ENCODE measurements at places on chromosomes 2 and 18.
A peak's percentile ranks its signal among the peaks of the same experiment; 100 is the strongest.

GRCh38 chr2:23637011-23637778 is 252.2 kb downstream of the KLHL29 start:
- peak; percentile 27 for DNase-seq

DNA sequence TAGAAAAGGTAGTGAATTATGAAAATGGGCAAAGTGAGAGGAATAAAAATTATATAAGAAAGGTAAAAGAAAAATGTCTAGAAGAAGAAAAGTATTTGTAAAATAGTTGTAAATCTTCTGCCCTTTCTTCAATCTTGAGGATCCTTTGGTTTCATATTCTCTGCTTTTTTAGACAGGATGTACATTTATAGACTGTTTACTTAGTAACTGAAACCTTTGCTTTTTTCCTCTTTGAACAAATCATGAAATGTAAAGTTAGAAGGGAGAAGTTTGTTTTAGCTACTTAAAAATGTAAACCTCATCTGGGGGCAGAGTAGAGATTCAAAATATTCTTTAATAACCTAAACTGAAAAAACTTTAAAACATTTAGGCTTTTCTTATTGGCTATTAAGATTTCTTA is 150.4 kb upstream of the ITGA4 start:
- DNase-seq, result no peak

GRCh38 chr2:44459739-44460138 is 98.0 kb downstream of the CAMKMT start:
- no peak for DNase-seq

- no peak for DNase-seq
Measured at GRCh38 chr2:144054911-144055310, 465.0 kb downstream of the ZEB2 start.

- DNase-seq, result no peak
Measured at GRCh38 chr2:100976645-100977391, 25.3 kb upstream of the RPL31 start.

- no peak for DNase-seq
Measured at GRCh38 chr18:79987566-79987965, 797 bp downstream of the TXNL4A start.

DNA sequence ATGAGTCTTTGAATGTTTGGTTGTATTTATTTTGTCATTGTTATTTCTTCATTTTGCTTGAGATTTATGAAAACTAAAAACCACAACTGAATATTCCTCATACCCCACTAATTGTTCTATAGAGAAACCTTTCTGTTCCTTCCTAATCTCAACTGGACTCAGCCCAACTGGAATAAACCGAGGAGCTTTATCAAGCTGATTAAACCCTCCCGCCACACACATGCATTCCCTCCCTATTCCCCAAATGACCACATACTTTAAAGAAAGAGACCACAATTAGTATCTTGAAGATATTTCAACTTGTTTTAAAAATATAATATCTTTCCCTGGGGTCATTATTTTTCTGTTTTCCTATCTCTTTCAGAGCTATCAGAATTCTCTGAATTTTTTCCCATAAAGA is 107.5 kb downstream of the OSR1 start:
- DNase-seq, result no peak

GRCh38 chr2:769771-770170 is 92.6 kb upstream of the TMEM18 start:
- no peak for DNase-seq

DNA sequence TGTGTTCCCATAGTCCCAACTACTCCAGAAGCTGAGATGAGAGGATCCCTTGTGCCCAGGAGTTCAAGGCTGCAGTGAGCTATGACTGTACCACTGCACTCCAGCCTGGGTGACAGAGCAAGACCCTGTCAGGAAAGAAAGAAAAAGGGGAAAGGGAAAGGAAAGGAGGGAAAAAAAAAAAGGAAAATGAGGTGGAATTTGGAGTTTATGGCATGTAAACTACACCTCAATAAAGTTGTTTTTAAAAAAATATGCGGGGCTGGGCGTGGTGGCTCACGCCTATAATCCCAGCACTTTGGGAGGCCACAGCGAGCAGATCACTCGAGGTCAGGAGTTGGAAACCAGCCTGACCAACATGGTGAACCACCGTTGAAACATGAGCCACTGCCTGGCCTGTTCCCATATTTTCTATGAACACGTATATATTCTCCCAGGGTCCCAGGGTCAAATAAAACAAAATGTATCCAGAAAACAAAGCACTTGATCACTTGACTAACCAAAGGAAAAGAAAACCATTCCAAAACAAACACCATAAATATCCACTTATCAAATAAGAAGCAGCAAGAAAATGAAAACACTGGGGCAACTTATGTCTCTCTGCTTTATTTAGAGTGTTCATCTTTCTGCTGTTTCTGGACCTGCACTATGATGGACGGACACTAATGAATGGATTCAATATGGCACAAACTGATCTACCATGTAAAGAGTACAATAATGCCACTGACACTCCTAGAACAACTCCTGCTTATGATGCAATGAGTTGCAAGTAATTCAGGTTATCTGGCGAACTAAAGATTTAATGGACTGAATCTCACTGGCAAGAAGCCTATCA is 56.8 kb downstream of the ASXL2 start:
- DNase-seq, result peak; percentile 23

DNA sequence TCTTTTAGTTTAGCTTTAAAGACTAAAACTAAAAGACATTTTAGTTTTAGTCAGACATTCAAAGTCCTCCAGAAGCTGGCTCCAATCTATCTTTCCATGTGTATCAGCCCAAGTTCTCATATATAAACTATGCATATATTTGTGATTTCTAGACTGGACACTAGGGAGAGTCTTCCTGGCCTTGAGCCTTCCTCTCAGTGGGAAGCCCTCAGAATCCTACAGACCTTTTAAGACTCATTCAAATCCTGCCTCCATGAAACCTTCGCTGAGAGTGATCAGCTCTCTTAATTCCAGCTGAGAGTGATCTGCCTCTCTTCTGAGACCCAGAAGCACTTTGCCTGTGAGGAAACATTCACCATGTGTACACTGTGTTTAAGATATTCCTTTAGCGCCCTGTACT is 452.7 kb downstream of the TGIF1 start:
- DNase-seq, result no peak

DNA sequence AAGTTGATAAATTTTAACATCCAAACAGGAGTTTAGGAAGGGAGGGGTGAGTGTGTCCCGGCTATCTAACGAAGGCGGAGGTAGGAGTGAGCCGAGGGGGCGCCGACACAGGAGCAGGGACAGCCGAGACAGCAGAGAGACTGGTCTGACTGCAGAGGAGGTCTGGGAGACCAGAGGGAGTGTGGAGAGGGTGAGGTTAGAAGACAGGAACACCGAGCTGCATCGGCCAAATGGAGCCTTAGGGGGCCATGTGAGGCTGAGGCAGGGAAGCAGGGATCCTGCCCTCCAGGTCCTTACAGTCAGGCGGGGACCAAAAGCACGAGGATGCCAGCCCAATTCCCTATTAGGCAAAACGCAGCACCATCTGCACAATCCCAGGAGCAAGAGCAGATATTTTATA is 67.0 kb downstream of the SFXN5 start:
- DNase-seq, result no peak

- DNase-seq, result no peak
Measured at GRCh38 chr2:144504218-144504641, 15.7 kb downstream of the ZEB2 start.

DNA sequence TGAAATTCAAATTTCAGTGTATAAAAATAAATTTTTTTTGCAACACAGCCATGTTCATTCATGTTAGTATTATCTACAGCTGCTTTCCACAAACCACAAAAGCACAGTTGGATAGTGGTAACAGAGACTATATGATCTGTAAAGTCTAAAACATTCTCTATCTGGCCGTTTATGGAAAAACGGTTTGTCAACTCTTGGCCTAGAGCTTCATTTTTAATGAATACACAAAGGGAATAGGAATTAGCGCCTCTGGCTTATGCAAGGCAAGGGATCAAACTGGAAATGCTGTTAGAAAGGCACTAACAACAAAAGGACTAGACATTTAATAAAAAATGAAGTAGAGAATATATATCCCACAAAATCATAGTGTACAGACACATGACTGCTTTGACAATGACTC is 211.9 kb downstream of the EXOC6B start:
- no peak for DNase-seq

DNA sequence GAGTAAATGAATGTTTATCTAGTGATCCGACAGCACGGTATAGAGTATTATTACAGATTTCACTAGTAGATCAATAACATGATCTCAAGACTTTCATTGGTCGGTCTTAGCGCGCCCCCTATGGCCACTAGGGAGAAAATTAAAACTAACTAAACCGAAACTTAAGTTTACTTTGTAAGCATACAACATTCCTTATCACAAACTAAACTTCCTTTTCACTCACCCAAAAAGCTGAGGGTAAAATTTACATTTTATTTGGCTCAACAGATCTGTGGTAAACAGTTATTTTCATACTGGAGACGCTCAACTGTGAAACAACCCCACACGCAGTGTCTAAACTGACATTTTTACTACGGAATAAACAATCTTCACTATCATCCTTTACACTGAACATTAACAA is 215.6 kb upstream of the MAP2 start:
- DNase-seq, result no peak

DNA sequence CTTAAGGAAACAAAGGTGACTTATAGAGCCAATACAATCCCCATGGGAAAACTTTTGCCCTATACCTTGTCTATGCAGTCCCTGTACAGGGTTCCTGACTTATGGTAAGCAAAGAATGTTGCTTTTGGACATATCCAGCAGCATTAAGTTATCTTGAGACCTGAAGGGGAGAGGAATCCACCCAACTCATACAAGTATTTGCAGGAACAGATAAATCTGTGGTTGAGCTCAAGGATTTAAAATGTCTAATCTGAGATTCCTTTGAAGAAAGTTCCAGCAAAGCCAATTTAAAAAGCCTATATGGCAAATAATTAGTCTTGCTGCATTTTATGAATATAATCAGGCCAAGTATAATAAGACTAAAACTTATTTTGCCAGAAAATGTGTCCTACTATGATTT is 739.5 kb upstream of the CDH2 start:
- no peak for DNase-seq

- DNase-seq, result no peak
Measured at GRCh38 chr2:216745453-216745852, 50.1 kb upstream of the IGFBP5 start.

GRCh38 chr2:28613633-28614501 is 118.0 kb downstream of the PLB1 start:
- no peak for DNase-seq

DNA sequence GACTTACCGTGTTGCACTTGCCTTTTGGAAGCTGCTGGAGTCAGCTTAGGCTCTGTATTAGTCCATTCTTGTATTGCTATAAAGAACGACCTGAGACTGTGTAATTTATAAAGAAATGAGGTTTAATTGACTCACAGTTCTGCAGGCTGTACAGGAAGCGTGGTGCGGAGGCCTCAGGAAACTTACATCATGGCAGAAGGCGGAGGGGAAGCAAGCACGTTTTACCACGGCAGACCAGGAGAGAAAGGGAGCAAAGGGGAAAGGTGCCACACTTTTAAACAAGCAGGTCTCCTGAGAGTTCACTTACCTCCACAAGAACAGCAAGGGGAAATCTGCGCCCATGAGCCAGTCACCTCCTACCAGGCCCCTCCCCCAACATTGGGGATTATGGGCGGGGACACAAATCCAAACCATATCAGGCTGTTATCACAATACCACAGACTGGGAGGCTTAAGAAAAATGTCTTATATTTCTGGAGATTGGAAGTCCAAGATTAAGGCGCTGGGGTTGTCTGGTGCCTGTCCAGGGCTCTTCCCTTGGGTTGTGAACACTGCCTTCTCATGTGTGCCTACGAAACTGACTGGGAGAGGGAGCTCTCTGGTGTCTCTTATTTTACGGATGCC is 3.6 kb upstream of the D2HGDH start:
- DNase-seq, result no peak

GRCh38 chr18:11561293-11561692 is 48.1 kb upstream of the SLC35G4 start:
- no peak for DNase-seq

GRCh38 chr2:28117104-28117596 is 226.6 kb downstream of the BABAM2 start:
- no peak for DNase-seq

DNA sequence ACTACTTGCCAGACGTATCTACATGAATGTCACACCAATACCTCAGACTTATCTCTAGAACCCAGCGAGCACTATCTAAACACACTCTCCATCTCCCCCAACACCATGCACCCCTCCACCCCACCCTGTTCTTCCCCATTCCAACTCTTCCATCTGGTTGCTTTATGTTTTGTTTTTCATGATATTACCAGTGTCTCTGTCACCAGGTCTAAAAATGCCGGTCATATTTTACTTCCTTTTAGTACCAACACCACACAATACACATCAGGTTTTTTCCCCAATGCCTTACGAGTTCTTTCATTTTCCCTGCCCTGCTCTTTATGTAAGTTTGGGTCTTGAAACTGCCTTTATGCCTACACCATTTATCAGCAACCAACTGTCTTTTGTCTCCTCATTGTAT is 10.2 kb upstream of the ITGA4 start:
- no peak for DNase-seq

DNA sequence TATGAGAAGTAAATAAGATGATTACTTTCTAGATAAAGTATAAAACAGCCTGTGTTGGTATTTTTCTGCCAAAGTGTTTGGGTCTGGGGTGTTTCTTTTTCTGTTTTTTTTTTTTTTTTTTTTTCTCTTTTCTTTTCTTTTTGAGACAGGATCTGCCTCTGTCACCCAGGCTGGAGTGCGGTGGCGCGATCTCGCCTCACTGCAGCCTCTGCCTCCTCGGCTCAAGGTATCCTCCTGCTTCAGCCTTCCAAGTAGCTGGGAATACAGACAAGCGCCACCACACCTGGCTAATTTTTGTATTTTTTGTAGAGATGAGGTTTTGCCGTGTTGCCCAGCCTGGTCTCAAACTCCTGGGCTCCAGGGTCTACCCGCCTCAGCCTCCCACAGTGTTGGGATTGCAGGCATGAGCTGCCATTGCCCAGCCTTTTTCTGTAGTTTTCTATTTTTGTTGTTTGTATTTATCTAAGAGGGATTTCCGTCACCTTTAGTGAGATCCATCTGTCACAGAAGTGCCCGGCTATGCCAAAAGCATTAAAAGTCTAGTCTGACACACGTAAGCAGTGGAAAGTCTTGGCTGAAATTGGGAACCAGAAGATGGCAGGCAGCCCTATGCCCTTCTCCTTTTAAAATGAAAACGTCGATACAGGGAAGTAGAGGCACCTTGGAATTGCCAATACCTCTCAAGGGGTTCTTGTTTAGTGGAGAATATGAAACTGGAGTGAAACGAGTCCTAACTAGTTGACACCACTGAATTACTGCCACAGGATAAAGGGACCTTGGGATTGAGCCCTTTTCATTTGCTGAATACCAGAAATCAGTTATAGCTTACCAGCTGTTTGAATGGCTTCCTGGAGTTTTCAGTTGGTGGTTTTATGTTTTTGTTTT is 14.0 kb downstream of the UGP2 start:
- no peak for DNase-seq

GRCh38 chr2:240394549-240394948 is 40.9 kb upstream of the GPC1 start:
- DNase-seq, result no peak

GRCh38 chr2:145530653-145531052 is 1010.7 kb upstream of the ZEB2 start:
- DNase-seq, result no peak

- DNase-seq, result no peak
Measured at GRCh38 chr2:86704459-86704971, 15.6 kb upstream of the RMND5A start.

GRCh38 chr18:60656553-60656952 is 284.0 kb upstream of the MC4R start:
- DNase-seq, result no peak

GRCh38 chr2:155815851-155816250 is 516.7 kb downstream of the NR4A2 start:
- no peak for DNase-seq

- DNase-seq, result no peak
Measured at GRCh38 chr2:218001629-218002028, 1.2 kb downstream of the TNS1 start.

- no peak for DNase-seq
Measured at GRCh38 chr2:196144513-196145126, 26.8 kb downstream of the STK17B start.

All from glomerular endothelial cell (primary cell).